Activated T-cell treated with anti-CD3 and anti-CD28 coated beads for 48 hours (primary cell): ENCODE measurements at places on chromosomes 16 and 17.

DNA sequence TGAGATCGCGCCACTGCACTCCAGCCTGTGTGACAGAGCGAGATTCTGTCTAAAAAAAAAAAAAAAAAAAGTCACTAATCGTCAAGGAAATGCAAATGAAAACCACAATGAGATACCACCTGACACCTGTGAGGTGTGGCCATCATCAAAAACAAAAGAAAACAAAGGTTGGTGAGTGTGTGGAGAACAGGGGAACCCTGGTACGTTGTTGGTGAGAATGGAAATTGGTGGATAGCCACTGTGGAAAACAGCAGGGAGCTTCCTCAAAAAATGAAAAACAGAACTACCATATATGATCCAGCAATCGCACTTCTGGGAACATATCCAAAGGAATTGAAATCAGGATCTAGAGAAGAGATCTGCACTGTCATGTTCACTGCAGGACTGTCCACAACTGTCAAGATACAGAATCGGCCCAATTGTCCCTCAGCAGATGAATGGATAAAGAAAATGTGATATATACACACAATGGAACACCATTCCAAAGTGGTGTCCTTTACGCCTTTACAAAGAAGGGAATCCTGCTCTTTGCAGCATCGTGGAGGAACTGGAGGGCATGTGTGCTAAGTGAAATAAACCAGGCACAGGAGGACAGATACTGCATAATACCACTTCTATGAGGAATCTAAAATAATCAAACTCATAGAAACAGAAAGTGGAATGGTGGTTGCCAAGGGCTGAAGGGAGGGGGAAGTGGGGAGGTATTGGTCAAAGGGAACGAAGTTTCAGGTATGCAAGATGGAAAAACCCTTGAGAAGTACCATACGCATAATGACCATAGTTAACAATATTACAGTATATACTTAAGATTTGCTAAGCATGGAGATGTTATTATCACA lies 63.5 kb upstream of the PLCG2 start:
- DNase-seq = no peak

DNA sequence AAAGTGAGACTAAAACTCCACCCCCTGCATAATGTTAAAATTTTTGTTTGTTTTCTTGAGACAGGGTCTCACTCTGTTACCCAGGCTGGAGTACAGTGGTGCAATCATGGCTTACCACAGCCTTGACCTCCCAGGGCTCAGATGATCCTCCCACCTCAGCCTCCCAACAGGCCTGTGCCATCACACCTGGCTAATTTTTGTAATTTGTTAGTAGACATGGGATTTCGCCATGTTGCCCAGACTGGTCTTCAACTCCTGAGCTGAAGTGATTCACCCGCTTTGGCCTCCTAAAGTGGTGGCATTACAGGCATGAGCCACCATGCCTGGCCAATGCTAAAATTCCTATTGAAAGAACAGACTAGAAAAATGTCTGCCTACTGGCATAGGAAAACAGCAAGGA lies 103.8 kb downstream of the TRIM37 start:
- DNase-seq = no peak

- no peak for DNase-seq
These were observed 18.4 kb downstream of the HS3ST6 start for GRCh38 chr16:1899641-1900451.

GRCh38 chr17:46141645-46142044 lies 51.6 kb downstream of the KANSL1 start:
- no peak for DNase-seq

DNA sequence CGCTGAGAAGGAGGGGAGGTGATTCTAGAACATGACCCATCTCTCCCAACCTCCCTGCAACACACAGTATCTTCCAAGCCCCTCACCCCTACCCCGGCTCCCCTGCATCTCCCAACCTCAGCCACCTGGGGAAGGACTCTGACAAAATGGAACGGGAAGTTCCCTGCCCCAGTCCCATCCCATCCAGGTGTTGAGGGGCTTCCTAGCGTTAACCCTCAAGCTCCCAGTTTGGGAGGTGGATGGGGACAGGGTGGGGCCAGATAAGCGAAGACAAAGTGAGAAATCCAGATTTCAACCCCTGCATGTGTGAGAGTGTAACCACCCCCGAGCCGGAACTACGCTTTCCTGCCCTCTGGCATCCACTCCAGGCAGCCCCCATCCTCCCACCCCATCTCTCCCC lies 1.8 kb downstream of the ZSCAN10 start:
- no peak for DNase-seq

DNA sequence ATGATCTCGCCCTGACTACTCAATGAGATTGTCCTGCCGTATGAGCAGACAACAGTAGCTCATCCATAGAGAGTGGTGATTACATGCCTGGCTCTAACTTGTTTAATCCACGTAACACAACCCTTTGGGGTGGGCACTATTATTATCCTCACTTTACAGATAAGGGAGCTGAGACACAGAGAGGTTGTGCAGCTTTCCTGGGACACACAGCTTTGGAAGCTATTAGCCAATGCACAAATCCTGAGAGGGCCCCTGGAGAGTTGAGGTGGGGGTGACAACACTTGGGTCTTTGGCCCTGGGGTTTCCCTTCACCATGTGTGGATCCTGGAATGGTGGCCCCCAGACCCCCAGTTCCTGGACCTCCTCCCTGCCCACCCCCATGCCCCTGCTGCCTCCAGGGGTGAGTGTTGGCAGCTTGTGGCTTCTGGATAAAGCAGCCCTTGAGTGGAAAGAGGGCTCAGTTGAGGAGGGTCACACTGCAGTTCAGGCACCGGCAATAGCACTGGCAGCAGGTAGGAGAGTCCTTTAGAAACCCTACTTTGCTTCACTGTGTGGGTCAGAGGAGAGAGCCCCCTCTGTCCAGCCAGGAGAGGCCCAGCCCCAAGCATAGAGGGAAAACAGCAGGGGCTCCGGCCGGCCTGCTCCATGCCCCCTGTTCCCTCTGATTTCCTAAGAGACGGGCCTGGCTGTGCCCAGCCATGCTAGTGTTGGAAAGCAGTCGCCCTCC lies 230.7 kb downstream of the KATNIP start:
- no peak for DNase-seq

DNA sequence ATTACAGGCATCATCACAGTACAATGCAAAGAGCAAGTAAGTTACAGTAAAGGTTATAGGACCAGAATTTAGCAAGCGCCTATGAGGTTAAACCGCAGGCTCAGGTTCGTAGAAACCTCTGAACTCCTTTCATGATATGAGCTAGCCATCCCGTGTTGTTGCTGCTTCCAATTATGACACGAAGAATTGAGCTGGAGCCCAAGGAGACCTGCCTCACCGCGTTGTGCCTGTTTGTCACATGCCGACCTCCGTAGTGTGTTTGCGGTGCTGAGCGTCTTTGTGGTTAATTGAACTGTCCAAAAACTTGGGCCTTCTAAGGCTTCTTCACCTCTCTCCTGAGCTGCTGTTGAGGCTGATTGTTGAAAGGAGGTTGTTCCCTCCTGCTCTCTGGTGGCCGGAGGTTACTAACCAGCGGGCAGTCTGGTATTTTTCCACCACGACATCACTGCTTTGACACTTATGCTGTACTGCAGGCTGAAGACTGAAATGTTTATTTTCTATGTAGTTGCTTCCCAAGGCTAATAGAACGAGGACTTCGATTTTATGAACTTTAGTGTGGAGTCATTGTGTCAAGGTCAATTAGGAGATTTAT lies 67.5 kb downstream of the SEC14L1 start:
- DNase-seq = no peak

GRCh38 chr16:11675561-11676511 lies 7.6 kb downstream of the SNN start:
- no peak for DNase-seq

DNA sequence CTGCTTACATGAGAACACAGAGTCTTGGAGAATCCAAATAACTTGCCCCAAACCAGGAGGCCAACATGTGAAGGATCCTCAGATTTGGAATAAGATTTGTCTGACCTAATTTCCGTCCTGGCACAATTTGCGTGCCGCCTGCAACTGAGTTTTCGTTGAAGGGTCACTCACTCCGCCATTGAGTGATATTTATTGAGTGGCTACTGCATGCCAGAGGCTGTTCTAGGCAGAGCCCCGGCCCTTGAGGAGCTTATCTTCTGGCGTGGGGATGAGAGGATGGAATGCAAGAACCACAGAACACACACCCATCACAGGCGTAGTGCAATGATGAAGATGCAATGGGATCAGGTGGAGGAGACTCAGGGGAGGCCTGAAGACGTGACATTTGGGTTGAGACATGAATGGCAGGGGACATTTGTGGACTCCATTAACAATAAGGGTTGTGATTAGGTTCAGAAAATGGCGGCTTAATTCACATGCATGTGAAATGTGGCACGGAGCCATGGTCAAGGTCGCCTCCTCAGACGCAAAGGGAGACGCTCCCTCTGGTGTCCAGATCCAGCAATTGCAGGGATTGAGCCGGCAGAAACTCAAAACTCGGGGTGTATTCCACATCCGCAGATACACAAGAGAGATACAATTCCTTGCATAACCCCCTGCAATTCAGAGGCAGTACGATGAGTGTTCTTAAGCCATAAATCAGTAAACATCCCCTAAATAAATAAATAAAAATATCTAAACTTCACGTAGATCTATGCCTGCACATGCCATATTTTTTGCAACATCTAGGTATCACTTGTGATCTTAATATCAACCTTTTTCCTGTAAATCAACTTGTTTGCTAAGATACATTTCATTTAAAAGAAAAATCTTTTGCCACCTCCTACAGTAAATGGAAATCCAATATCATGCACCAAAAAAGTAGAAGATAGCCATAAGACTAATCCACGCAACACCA lies 57.9 kb upstream of the CACNG4 start:
- DNase-seq = peak; percentile 63

DNA sequence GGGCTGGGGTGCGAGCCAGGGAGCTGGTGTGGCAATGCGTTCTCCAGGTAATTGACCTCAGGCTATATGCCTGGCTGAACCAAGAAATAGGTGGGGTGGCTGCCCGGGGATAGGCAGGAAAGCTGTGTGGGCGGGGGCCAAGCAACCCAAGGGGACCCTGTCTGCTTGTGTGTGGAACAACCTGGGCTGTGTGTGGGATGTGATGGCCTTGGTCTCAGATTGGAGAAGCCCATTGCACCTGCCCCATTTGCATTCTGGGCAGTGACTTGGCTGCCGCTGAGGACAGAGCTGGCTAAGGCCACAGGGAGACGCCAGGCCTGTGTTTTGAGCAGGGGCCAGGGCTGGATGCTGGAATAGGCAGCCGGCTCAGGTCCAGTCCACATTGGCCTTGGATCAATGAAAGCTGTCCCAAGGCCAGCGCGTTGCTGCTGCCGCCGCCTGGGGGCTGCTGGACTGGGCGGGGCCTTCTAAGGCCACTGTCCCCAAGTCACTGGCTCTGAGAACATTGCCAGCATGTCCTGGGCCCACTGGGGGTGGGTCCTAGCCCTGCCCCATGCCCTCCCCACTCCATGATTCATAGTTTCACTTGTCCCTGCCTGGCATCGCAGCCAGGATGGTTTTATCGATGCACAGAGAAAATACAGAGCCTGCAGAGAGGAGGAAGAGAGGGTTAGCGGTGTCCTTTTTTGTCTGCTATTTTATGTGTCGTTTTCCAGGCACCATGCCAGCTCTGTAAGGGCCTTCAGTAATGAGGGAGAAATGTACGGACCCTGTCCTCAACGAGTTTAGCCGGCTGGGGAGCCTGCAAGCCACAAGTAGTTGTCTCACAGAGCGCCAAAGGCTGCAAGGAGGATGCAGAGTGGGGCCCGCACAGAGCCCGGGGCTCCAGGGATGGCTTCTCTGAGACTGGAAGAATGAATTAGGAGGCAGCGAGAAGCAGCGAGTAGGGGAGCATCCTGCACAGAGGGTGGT lies 43.9 kb downstream of the NKD1 start:
- no peak for DNase-seq

DNA sequence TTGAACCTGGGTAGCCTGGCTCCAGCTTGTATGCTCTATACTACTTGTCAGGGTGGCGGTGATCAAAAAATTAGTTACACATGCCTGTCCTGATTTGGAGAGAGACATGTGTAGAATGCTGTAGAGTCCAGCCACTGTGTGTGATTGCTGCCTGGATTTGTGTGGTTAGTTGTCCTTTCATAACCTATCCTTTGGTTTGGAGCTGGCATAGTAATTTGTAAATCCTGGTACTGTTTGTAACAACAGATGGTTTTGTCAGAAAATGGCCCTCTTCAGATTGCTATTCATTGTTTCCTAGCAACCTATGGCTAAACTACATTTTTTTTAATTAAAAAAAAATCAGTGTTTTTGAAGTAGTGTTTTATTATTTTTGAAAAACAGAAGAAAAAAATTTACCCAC lies 30.5 kb downstream of the ETV4 start:
- no peak for DNase-seq

- DNase-seq = no peak
These were observed 19.9 kb upstream of the RBL2 start for GRCh38 chr16:53414381-53414780.

DNA sequence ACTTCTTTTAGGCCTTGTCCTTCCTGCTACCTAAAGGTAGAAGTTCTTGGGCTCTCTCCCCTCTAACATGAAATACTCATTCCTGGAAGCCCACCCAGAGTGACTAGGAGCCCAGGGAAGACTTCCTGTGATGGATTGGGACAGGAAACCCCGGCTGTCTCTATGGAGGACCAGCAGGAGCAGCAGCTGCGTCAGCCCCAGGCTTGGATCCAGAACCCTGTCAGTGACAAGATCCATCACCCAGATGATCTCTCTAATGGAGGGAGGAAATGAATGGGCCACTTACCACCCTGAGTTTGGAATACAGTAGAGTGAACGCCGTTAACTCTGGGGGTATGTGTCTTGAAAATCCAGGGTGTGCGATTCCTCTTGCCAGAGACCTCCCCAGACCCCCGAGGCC lies 195.7 kb upstream of the WSCD1 start:
- DNase-seq = no peak

- no peak for DNase-seq
These were observed 787 bp downstream of the CDH11 start for GRCh38 chr16:65120831-65121721.

DNA sequence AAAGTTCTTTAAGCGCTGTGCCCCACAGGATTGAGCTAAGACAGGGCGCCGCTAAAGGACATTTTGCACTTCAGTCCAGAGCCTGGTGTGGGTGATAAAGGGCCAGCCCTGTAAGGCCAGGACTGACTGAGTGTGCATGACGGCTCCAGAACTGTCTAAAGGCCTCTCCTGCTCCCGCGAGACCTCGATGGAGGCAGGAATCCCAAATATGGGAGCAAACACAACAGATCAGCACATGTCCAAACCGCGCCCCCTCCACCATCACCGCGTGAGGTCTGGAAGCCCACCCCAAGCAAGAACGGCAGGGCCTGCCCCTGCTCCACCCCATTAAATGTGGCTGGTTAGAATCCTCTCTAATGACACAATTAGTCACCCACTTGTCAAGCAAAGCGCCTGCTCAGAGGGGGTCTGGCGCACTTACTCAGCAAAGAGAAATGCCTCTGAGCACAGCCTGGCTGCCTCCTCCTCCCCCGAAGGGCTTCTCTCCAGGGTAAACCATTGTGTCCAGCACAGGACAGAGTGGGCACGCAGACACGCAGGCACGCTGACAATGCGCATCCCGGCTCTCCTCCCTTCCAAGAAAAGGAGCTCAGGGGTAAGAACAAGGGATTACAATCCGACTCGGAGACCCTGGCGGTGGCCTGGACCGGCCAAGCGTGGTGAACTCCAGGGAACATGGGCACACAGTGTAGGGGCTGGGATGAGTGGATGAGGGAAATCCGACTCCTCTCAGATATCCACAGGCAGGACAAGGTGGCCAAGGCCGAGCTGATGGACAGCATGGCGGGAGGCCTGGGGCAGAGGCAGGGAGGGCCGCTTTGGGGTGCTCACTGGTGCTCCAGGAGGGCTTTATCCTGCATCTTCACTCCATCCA lies 1.5 kb downstream of the MXRA7 start:
- DNase-seq = no peak

GRCh38 chr17:2081564-2081963 lies 26.7 kb downstream of the HIC1 start:
- no peak for DNase-seq
